NCI-H69 (cell line): ENCODE measurements at places on chromosomes 11 and 22.

DNA sequence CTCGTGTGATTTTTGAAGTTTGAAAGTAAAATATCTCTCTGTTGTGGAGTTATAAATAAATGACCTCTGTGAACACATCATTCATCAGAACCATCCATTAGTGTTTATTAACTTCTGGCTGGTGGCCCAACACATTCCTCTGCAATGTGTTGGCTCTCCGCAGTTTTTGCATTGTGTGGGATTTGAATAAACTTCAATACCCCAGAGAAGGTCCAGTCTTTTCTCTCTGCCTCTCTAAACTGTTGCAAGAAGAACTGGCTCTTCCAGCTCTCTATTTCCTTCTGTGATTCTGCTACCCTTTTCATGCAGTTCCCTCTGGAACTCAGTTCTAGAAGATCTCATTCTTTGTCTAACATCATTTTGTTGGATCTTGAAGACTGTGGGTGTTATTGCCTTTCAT lies 125.0 kb upstream of the ARHGAP42 start:
- no peak for DNase-seq

DNA sequence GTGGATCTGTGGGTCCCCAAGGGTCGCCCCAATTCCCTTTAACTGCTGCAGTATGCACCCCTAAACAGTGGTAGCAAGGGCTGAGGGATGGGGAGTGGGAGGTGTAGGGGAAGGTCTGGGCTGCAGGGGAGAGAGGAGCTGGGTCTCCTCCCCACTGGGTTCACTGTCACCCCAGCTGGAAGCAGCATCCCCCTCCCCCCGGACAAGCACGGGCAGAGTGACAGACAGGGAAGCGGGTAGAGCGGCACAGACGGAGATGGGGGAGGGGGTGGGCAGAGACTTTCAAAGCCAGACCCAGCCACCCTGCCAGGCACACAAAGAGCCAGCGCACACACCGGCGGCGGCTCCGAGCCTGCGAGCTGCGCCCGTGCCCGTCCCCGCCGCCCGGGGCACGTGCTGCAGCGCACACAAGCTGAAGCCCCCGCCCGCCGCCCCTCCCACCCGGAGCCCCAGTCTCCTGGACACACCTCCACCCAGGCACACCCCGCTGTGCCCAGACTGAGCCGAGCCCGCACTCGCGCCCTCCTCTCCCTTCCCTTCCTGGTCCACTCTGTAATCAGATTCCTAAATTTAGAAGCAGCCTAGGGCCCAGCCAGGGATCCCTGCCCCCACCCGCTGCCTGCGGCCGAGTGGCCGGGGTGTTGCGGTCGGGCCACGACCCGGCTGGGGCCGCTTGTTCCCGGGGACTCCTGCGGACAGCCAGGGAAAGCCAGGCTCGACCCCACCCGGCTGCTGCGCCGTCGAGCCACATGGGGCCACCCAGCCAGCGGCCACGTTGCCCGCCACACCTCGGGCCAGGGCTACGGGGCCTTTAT lies 935 bp upstream of the RCOR2 start:
- DNase-seq = peak; percentile 99

- peak; percentile 21 for DNase-seq
Observed at GRCh38 chr22:32501836-32502752, 27.5 kb downstream of the FBXO7 start.

DNA sequence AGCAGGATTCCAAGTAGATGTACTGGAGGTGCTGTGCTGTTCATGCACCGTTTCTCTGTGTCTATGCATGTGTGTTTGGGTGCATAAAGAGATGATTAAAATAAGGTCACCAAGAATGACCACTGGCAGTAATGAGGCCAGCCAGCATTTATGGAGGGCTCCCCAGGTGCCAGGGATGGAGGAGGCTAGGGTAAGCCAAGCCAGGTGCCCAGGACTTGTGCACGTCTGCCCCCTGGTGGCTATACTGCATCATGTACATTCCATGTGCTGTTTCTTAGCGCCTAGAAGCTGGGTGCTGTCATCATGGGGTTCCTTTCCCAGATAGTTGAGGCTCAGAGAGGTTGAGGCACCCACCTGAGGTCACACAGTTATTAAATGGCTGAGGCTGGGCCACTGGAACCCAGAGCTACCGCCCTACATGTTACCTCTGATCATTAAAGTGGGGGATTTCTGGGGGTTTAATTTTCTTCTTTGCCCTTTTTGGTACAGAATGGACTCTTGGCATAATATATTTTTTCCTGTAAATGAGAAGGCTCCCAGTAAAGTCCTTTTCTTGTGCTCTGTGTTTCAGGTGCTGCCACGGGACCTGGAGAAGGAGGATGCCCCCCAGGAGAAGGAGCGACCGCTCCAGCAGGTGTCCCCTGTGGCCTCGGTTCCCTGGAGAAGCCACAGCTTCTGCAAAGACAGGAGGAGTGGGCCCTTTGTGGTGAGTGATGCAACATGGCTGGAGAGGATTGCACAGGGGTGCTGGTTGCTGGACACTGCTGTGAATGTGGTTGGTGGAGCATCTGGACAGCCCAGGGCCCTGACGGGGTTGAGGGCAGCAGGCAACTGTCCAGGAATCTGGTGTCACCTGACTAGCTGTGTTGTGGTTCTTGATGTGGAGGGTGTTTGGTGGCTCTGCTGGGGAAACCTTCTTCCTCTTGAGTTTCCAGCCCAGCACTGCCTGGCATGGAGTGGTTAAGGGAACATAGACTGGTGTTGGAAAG lies 96.4 kb downstream of the KIAA1671 start:
- DNase-seq = peak; percentile 82

- DNase-seq = no peak
Observed at GRCh38 chr22:19957445-19957844, 15.8 kb upstream of the TXNRD2 start.
